ENCODE measurements at places on chromosomes 3 and 15.

DNA sequence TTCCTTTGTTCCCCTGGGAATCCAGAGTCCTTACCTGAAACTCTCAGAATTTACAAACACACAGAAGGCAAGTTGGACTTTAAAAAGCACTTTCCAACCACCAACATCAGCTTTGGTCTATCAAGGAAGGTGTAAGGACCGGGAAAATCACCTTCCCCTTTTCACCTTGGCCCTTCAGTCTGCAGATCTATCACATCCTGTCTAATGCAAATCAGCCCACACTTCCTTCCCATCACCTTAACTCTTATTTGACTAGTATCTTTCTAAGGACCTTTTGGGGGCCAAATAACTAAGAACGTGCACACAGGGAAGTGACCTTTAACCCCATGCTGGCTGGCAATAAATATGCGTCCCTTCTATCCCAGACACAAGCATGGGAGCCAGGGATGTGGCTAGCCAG is 320.6 kb downstream of the ARRDC4 start:
- H3K36me3 ChIP-seq: no peaks in the 10 kb centered on the region
- H3K27ac ChIP-seq: no peak overlapping the region
- H3K4me3 ChIP-seq: no peak overlapping the region
- no peaks in the 10 kb centered on the region for H3K27me3 ChIP-seq
- no peaks in the 10 kb centered on the region for H3K4me1 ChIP-seq

GRCh38 chr15:51765751-51766150 is 14.4 kb downstream of the TMOD2 start:
- H3K4me1 ChIP-seq: peaks cover 9% of the 10 kb centered on the region
- no peak for DNase-seq
- no peak overlapping the region for H3K4me3 ChIP-seq
- H3K36me3 ChIP-seq: peaks cover 2% of the 10 kb centered on the region

DNA sequence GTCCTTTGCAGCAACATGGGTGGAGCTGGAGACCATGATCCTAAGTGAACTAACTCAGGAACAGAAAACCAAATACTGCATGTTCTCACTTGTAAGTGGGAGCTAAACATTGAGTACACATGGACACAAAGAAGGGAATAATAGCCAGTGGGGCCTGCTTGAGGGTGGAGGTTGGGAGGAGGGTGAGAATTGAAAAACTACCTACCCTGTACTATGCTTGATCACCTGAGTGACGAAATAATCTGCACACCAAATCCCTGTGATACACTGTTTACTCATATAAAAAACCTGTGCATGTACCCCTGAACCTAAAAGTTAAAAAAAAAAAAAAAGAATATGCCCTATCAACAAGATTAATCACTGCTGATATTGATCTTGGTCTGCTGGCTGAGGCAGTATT is 58.7 kb upstream of the ADAMTSL3 start:
- DNase-seq: no peak
- no peaks in the 10 kb centered on the region for H3K36me3 ChIP-seq
- H3K27me3 ChIP-seq: no peaks in the 10 kb centered on the region

- H3K4me3 ChIP-seq: no peak overlapping the region
- H3K36me3 ChIP-seq: peaks cover 3% of the 10 kb centered on the region
- H3K27me3 ChIP-seq: no peaks in the 10 kb centered on the region
- DNase-seq: no peak
- no peak overlapping the region for H3K27ac ChIP-seq
These were observed 270.4 kb downstream of the SUCLG2 start for GRCh38 chr3:67384016-67384415.

DNA sequence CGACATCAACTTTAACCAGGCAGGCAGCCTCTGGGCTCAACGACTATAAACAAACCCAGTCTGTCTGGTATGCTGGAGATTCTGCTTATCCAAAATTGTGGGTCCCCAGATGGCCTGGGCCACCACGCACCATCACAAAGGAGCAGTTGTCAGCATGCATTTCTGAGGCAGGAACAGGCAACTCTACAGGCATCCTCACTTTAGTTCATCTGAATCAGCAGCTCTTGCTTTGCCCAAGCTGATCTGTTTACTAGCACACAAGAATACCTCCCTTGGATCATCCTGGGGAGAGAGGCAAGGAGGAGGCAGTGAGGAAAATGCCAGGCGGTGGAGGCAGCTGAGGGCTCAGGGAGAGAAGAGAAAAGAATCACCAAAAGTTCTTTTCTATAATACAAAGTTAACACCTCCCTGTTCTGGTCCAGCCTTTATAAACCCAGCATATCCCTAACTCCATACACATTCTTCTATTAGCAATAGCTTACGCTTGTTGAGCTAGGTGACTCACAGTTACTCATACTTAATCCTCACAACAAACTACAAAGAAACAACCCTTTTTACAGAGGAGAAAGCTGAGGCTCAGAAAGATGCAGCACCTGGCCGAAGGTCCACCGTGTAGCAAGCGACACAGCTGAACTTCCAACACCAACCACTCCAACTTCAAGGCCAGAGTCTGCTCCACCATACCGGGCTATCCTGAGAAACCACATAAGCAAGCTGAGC is 33.6 kb downstream of the ZDHHC3 start:
- H3K27ac ChIP-seq: no peak overlapping the region
- no peak for DNase-seq
- H3K4me1 ChIP-seq: peaks cover 7% of the 10 kb centered on the region
- peaks cover 43% of the 10 kb centered on the region for H3K36me3 ChIP-seq
- H3K27me3 ChIP-seq: no peaks in the 10 kb centered on the region

All from effector memory CD8-positive, alpha-beta T cell (primary cell).